GM23338 (cell line): ENCODE measurements at places on chromosomes 16 and 17. TPM values are rescaled to one million over a fixed set of nuclear protein-coding genes. Genes with fewer than 3 reads are reported as not detected.

Gene ITGB4
- 9.7 and 10.3 TPM in 2 replicates for total RNA-seq

- peak; percentile 84 for DNase-seq
Observed at GRCh38 chr17:82236142-82236971, 7.5 kb downstream of the SLC16A3 start.

Gene SLFN14
- total RNA-seq = 0.10 TPM in 1 of 2 replicates, not detected in the other

DNA sequence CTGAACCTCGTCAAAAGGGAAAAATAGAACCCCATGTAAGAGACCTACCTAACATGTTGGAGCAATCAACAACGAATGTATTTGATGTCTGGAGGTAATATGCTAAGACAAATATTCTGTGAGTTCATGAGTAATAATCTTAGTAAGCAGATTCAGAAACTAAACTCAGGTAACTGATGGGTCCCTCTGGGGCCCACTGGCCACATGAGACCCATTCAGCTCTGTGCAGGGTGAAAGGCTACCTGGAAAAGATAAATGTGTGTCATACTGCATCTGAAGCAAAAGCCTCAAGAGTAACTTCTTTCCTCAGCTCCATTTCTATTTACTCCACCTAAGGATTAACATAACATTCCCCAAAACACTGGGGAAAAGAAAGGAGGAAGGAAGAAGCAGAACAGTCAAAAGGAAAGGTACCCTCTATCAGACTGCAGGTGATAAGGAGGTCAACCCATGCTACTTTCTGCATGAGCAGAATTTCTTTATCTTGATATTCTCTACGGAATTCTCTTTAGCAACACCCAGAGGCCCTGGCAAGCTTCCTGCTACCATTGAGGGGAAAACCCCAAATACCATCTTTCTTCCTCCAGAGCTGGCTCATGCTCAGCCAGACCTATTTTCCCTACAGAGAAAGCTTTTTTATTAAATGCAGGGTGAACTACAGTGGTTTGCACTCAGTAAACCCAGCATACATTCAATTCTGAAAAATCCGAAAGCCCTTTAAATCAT is 37.7 kb upstream of the ABCA6 start:
- peak; percentile 8 for DNase-seq

GRCh38 chr17:29709866-29710519 is 87.3 kb upstream of the CORO6 start:
- DNase-seq = no peak

Gene FOXL1
- total RNA-seq = 0.12 and 0.31 TPM in 2 replicates
